ENCODE measurements at places on chromosomes 7 and 10. TPM values are rescaled to one million over a fixed set of nuclear protein-coding genes. Genes with fewer than 3 reads are reported as not detected.

DNA sequence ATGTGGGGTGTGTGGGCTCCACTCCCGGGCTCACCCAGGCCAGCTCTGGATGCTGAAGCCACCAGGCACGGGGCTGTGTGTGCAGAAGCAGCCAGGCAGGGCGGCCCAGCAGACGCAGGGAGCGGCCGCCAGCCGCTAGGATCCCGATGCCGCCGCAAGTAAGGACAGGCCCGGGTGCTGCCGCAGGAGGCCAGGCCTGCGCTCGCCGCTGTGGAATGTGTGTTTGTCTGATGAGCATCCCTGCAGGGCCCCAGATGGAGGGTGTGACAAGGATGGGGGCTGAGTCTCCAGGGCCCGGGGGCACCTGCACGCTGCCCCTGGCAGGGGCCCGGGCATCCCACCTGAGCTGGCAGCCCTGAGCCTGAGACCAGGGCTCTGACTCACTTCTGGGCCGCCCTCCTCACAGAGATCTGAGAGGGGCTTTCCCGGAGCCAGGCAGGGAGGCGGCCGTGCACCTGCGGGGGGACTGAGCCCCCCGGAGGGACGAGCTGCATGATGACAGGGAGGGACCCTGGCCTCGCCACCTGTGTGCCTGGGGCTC, 101.5 kb downstream of the FOXL3 start:
- DNase-seq, result no peak

DNA sequence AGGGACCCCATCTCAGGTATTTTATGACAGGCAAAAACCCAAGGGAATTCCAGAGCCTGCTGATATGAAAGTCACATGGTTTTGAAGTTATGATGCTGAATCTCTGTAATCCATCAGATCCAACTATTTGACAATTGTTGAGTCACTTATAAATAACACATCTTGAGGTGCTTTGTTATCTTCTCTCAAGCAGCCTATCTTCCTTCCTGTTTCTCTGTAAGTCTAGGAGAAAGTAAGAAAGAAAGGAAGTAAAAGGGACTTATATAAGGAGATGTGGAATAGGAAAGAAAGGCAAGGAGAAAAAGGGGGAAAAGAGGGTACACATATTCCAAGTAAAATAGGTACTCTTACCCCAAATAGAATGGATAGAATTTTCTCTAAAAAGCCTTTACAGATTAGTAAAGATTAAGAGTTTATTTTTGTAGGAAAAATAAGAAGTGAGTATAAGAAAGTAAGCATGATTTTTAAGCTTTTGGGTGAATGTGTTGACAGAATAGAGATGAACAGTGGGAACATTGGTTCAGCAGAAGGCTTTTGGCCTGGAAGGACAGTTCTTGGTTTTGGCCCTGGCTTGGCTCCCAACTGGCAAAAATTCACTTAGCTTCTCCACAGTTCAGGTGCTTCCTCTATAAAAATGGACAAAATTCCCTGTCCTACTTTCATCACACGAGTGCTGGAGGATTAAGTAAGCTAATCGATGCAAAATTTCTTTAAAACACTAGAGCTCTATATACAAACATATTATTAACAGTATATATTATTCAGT, 39.6 kb upstream of the ANK3 start:
- DNase-seq, result no peak

GRCh38 chr7:100211342-100211780, 8.4 kb upstream of the PVRIG start:
- DNase-seq, result no peak

The UMAD1 gene
- 11.2 TPM for total RNA-seq

The BMPER gene
- total RNA-seq, result 3.1 TPM

DNA sequence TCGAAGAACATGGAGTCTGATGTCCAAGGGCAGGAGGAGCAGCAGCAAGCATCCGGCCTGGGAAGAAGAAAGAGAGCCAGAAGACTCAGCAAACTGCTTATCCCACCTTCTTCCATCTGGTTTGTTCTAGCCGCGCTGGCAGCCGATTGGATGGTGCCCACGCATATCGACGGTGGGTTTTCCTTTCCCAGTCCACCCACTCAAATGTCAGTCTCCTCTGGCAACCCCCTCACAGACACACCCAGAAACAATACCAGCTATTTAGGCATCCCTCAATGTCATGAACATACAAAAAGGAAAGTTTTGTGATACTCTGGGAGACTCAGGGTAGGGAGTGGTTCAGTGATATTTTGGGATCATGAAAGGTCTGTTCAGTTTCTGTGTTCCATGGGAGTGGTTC, 139.6 kb downstream of the LYZL1 start:
- DNase-seq, result no peak

The WDR86 gene
- total RNA-seq, result 19.4 TPM

GRCh38 chr7:118148930-118149329, 35.0 kb upstream of the LSM8 start:
- DNase-seq, result no peak

The NEUROD6 gene
- not detected for total RNA-seq

- DNase-seq, result no peak
These were observed 62.5 kb downstream of the GATA3 start for GRCh38 chr10:8116926-8117493.

DNA sequence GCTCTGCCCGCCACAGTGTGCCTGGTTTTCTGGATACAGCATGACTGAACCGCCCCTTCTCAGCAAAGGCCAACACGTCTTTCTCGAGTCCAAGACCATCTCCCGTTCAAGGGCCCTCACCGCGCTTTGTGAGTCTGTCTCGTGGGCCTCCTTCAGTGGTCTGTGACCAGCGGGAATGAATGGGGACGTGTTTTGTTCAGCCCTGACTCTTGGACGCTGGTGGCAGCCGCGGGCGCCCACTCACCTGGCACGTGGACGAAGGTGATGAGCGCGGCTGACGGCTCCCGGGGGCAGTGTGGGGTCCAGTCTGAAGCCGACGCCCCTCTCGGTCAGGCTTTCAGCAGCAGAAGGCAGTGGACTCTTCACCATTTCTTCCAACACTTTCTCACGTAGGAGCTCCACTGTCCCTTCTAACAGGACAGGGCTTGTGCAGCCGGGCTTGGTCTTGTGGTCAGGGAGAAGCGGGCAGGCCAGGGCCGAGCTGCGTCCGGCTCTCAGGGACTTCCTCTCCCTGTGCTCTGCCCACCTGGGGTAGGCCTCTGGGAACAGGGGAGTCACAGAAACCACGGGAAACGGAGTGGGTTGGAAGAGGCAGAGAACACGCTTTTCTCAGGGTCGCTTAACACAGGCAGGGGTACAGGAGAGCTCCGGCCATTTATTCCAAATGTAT, 30.4 kb downstream of the AMZ1 start:
- DNase-seq, result no peak

- no peak for DNase-seq
These were observed 23.3 kb downstream of the YAE1 start for GRCh38 chr7:39589323-39590111.

DNA sequence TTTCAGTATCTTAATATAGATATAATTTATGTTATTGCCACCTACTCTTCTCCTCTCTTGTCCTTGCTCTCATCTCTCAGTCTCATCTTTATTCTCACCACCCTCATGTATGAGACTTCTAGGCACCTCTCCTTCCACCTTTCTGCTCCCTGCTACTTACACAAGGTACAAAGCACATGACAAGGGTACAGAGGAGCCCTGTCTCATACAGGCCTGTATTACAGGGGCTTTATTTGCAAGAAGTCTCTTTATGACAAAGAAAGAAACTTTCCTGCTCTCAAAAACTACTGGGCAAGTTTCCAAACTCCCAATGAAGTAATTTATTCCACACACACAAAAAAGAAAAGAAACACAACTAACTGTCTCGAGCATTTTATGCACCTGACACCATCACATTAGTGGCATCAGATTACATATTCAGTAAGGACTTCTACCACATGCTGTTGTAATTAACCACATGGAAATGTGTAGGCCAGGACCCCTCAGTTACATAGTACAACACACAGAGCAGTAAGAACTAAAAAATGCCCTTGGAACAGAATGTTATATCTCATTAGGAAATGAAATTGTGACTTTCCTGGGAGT, 253.1 kb downstream of the FZD1 start:
- DNase-seq, result no peak

DNA sequence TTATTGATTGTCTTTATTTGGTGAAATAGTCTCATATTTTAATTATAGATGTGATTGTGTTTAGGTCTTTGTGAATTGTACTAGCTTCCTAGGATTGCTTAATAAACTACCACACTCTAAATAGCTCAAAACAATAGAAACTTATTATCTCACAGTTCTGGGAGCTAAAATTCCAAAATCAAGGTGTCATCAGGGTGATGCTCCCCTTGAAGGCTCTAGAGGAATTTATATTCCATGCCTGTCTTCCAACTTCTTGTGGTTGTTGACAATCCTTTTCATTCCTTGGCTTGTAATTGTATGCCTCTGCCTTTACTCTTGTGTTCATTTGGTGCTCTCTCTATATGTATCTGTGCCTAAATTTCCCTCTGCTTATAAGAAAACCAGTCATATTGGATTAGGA, 155.3 kb upstream of the AKR1E2 start:
- no peak for DNase-seq

DNA sequence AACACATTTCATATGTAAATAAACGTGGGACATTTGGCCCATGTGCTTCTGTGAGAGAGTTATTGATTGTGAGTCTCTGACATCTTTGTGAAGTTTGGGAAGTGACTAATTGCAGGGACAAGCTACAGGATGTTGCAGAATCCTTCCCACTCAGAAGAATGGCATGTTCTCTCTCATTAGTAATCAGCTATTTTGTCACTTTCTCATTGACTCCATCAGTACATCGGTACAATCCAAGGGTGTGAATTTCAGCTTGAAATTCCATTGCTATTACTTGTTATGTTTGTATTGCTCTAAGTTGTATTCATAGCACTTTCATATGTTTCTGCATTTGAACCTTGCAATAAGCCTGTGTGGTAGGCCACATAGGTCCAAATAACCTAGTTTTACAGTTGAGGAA, 100.0 kb upstream of the KCNMA1 start:
- DNase-seq, result no peak

The RADIL gene
- total RNA-seq, result 2.4 TPM

DNA sequence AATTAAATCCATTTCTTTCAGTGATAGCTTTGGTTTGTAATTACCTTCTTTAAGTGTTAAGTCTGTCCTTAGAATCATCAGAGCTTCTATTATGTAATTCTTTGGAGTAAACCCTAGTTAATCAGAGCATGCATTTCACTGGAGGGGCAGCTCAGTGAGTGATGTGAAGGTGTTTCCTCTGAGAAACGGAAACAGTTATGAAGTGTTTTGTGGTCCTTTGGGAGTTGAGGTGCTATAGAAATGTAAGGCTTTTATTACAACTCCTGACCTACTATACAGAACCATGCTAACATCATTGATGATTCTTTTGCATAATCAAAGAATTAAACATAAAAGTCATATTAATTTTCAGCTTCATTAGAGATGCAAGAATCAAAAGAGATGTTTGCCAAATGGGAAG, 141.5 kb downstream of the EXOC4 start:
- no peak for DNase-seq

- no peak for DNase-seq
These were observed 12.7 kb downstream of the SHH start for GRCh38 chr7:155799514-155799913.

The HTRA1 gene
- 259 TPM for total RNA-seq

DNA sequence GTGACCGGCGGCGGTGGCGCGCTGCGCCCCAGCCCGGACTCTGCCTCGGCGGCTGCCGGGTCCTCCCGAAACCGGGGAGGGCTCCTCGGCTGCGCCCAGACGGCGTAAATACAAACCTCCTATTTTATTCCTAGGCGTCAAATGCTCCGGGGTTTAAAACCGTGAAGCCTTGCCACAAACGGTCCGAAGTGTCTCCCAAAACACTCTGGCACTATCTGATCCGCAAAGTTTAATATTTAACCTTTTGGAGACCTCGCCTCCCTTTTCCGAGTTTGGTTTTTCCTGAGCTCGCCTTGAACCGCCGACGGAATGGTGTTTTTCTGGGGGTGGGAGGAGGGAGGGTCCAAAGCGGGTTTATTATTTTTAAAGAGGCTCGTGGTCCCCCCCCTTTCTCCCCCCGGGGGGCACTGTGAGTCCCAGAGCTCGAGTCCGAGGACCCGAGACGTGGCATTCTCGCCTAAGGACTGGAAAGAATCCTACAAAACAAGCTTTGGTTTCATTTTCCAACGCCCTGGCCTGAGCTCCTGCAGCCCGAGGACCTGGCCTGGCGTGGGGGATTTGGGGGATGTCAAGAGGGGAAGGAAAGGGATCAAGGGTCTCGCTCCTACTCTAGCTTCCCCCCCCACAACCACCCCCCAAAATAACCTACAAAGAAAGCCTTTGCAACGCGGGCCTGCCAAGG, 1.8 kb downstream of the TNRC18 start:
- DNase-seq, result peak; percentile 75

The PTF1A gene
- not detected for total RNA-seq

The ZWINT gene
- total RNA-seq, result 2.5 TPM
